ENCODE measurements at places on chromosomes 16 and 17. TPM values are rescaled to one million over a fixed set of nuclear protein-coding genes. Genes with fewer than 3 reads are reported as not detected.

PIP4K2B gene
- 21.9 TPM for total RNA-seq

PRSS8 gene
- 15.0 TPM for total RNA-seq

- DNase-seq: no peak
Measured at GRCh38 chr16:23351360-23351759, 49.3 kb downstream of the SCNN1B start.

DNA sequence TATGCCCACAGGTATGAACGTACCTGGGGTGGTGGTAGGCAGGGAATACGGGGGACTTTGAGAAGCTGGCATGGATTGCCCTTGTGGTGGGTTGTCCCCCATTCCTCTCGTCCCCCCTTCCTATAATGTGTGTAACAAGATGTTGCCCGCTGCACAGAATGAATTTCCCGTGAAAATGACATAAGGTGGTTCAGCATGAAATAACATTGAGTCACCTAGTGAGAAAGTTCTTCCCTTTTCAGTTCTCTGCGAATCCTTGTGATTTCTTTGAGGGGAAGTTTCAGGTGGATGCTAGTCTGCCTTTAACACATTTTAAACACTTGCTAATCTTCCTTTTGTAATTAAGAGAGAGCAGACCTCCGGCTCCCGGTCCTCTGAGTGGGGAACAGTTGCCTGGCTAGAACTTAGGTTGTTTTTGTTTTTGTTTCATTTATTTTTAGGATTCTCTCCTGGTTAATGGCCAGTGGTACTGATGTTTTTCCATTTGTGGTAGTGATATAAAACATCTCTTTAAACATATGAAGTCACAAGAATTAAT lies 58.9 kb downstream of the RAP1GAP2 start:
- DNase-seq: peak; percentile 60

All from bronchial epithelial cell (primary cell).